ENCODE measurements at places on chromosomes 7 and 10. TPM values are rescaled to one million over a fixed set of nuclear protein-coding genes. Genes with fewer than 3 reads are reported as not detected.

PAOX gene
- 5.8 TPM for total RNA-seq

CAV2 gene
- not detected for total RNA-seq

GRCh38 chr7:112257073-112257472, 50.6 kb downstream of the ZNF277 start:
- no peaks in the 10 kb centered on the region for H3K36me3 ChIP-seq
- no peaks in the 10 kb centered on the region for H3K27me3 ChIP-seq
- H3K4me3 ChIP-seq: no peak overlapping the region
- no peak for DNase-seq

DNA sequence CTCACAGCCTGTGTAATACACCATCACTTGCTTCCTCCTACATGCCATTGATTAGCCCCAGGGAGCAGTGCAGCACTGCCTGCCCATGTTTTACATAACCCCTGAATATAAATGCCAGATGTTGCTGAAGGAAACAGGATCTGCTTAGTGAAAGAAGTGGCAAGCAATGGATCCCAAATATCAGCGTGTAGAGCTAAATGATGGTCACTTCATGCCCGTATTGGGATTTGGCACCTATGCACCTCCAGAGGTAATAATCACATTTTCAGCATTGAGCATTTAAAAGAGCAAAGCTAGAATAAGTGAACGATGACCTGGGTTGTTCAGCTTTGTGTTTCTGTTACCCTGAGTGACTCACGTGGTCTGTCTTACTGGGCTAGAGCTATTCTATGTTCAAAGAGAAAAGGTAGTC, at the start of gene AKR1C4:
AKR1C4 (plus strand) TSS at position 136 of the 412 bp plus-strand sequence; CDS start at position 167, 31 bp downstream.
- H3K36me3 ChIP-seq: no peaks in the 10 kb centered on the region

- H3K4me1 ChIP-seq: no peaks in the 10 kb centered on the region
- no peak for DNase-seq
- no peak overlapping the region for H3K4me3 ChIP-seq
Observed at GRCh38 chr7:82668676-82669075, 225.1 kb upstream of the CACNA2D1 start.

DNA sequence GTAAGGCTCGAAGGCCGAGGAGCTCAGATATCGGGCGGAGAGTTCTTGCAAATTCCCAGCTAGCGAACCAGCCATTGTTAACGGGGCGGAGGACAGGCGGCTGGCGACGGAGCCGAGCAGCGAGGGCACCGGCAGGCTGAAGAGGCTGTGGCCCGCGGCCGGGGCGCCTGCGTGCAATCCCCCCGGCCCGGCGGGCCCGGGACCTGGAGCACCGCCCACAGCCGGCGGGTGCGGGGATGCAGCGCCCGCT, 4.1 kb downstream of the VAX1 start:
- peaks cover 12% of the 10 kb centered on the region for H3K4me1 ChIP-seq
- DNase-seq: no peak
- no peaks in the 10 kb centered on the region for H3K36me3 ChIP-seq
- no peak overlapping the region for H3K27ac ChIP-seq

All from natural killer cell (primary cell).